Kasumi-1 (cell line): ENCODE measurements at places on chromosomes 7 and 10.
A peak's percentile ranks its signal among the peaks of the same experiment; 100 is the strongest.

DNA sequence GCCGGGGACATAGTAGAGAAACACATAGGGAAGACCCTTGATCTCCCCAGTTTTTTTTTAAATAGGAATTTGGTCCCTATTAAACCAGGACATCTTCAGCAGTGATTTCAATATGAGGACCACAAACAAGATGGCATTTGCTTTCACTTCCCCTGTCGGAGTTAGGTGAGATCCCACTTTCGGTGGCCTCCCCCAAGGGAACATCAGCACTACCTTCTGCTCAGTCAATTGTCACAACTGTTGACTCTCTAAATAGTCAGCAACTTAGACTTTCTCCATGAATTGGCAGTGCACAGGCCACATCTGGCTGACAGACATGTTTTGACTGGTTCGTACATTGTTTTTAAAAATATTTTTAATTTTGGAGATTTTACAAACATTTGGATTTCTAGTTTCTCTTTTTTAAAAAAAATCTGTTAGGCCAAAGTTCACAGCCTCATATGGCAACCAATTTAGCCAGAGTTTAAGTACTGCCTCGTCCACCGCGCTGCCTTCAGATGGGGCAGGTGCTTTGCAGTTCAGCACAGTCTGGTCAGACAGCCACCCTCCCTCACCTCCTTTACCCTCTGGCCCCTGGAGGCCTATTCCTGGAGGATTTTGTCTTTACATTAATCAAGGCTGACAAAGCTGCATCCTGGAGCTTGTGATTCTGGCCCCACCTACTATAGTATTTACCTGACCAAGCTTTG is 139.2 kb upstream of the PRR15 start:
- DNase-seq = no peak

DNA sequence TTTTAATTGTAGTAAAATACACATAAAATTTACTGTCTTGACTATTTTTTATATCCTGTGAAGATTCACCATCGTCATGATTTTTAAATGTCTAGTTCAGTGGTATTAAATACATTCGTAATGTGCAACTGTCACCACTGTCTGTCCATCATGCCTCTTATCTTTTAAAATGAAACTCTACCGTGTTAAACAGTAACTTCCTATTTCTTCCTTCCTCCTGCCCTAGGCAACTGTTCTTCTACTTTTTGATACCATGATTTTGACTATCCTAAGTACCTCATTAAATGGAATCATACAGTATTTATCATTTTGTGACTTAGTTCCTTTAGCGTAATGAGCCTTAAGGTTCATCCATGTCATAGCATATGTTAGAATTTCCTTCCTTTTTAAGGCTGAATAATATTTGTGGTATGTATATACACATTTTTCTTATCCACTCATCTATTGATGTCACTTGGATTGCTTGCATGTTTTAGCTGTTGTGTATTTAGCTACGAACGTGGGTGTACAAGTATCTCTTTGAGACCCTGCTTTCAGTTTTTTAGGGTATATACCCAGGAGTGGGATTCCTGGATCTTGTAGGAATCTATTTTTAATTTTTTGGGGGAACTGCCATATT is 13.5 kb downstream of the SLK start:
- peak; percentile 69 for DNase-seq

DNA sequence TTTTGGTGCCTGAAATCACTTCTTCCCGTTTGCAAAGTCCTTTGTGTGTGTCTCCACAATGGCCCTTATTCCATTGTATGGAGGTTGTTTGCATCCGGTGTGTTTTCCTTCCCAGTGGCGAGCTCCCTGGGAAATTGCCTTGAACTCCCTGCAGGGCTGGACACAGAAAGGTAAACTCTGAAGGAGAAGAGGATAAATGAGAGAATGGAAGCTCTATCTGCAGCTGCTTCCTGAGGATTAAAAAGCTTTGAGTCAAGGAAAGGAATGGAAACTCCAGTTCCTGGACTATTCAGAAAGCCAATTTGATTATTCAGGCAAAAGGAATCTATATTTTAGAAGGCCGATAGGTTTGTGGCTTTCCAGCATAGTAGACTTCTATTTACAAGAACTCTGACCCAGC is 4.4 kb upstream of the GRK5 start:
- no peak for DNase-seq

DNA sequence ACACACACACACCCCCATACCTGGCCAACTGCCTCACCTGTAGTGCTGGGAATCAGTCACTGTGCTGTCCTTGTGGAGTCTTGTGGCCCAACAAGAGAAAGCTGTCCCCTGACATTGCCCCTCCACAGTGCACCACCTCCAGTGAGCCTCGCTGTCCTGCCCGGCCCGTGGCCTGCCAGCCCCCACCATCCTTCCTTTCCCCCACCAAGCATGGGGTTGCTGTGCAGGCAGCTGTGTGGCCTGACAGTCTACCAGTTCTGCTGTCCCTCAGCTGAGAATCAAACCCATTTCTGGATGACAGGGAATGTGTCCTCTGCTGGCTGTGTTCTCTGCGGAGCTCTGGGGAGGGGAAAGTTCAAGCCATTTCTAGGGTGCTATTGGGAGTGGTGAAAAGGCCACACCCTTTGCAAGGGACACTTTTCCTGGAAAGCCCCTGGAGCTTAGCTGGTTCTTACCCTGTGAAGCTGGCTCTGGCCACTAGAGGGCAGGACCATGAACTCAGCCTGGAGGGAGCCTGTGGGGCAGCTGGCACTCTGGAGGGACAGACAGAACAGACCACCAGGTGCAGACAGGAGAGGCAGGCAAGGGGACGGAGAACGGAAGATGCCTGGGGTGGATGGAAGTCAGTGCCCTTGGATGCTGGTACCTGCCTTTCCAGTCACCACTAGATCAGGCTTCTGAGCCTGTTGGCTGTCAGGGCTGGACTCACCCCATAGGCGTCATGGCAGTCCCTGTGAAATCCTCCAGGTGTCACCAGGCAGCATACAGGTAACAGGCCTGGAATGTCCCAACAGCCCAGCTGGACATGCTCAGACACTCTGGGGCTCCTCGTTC is 10.5 kb upstream of the MTPAP start:
- DNase-seq = peak; percentile 62

- DNase-seq = no peak
These were observed 73.9 kb downstream of the ADRA2A start for GRCh38 chr10:111150691-111151090.

GRCh38 chr7:156731651-156732050 is 91.1 kb downstream of the RNF32 start:
- no peak for DNase-seq

DNA sequence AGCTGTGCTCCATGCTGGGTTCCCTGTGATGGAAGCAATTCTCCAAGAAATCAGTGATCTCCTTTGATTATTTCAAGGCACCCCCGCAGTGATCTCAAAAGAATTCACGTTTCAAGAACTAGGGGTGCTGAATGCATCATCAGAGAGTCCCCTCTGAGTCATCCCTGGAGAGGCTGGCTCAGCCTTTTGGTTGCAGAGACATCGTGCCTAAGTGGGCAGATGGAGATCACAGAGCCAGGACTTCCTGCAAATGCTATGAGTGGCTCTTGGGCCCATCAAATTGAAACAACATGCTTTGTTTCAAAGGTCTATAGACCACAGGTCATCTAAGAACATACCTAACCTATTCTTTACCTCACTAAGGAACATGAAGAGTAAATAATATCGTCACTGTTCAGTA is 41.5 kb upstream of the PLEKHA1 start:
- no peak for DNase-seq
